Activated naive CD4-positive, alpha-beta T cell treated with anti-CD3 and anti-CD28 coated beads, Interleukin-2, amount 50 U/mL, for 16 hours (primary cell): ENCODE measurements at places on chromosomes 7 and 10.

GRCh38 chr10:57979491-57979890, 288.2 kb downstream of the IPMK start:
- DNase-seq: no peak

- no peak for DNase-seq
Measured at GRCh38 chr10:5932345-5932744, 42.3 kb downstream of the FBH1 start.

- no peak for DNase-seq
Measured at GRCh38 chr10:27834476-27834875, 88.9 kb upstream of the MKX start.

GRCh38 chr7:21412410-21412851, 15.5 kb upstream of the SP4 start:
- DNase-seq: no peak
